ENCODE measurements at places on chromosomes 3 and 15.

DNA sequence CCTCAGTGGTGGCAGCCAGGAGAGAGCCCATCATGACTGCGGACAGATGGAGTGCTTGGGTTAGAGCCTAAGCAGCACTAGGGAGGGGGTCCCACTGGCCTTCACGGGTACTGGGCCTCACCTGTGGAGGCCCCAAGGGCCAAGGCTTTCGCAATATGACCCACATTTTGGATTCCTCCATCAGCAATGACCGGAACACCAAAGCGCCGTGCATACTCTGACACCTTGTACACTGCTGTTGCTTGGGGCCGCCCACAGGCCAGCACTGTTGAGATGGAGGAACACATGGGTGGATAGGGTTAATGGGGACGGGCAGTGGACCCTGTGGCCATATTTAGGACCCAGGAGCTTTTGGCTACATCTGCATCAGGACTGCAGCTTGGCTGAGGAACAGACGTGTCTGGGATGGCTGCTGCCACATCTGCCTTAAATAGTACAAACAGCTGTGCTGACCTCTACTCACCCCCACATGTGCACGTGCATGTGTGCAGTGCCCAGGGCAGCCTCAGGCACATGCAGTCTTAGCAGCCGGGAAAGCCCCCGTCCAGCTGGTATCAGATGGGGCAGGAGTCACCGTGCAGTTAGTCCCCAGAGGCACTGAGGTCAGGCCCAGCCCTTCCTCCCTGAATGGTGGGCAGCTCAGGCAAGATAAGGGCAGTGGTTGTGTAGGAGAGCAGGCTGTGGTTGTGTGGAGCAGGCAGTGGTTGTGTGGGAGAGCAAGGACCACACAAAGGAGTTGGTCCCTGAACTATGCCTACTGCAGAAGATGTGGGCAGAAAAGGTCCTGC lies 3.3 kb downstream of the NDUFAF3 start:
- no peak for DNase-seq

- peak; percentile 50 for DNase-seq
Measured at GRCh38 chr15:89971592-89971997, 29.5 kb upstream of the ZNF710 start.

- no peak for DNase-seq
Measured at GRCh38 chr3:51568996-51569395, 30.5 kb downstream of the RAD54L2 start.

DNA sequence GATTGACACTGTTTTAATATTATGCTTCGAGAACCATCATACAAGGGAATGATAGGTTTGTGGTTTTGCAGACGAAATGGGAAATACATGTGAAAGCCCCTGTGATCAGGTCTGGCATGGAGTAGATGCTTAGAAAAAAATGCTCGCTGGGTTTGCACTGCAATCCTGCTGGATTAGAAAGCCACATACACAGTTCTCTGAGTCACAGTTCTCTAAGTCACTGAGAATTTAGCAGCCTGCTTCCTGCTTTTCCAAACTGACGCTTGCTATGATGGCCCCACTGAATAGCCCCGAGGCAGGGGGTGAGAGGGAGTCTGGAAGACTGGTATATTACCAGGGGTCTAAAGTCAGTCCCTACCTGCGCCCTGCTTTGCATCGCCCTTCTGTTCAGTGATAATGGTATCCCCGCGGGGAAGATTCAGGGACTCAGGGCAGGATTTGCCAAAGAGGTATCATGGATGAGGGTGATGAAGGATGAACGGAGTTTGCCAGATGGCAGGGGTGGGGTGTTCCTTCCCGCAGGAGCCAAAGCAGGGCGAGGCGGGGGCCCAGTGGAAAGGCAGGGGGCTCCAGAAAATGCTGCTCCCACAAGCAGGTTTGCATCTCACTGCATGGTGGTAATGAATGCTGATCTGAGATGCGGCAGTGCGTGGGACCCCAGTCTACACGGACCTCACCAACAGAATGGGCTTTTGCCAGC lies 82.3 kb downstream of the IQSEC1 start:
- DNase-seq, result no peak

- DNase-seq, result no peak
Measured at GRCh38 chr3:120147072-120147871, 53.0 kb upstream of the GSK3B start.

DNA sequence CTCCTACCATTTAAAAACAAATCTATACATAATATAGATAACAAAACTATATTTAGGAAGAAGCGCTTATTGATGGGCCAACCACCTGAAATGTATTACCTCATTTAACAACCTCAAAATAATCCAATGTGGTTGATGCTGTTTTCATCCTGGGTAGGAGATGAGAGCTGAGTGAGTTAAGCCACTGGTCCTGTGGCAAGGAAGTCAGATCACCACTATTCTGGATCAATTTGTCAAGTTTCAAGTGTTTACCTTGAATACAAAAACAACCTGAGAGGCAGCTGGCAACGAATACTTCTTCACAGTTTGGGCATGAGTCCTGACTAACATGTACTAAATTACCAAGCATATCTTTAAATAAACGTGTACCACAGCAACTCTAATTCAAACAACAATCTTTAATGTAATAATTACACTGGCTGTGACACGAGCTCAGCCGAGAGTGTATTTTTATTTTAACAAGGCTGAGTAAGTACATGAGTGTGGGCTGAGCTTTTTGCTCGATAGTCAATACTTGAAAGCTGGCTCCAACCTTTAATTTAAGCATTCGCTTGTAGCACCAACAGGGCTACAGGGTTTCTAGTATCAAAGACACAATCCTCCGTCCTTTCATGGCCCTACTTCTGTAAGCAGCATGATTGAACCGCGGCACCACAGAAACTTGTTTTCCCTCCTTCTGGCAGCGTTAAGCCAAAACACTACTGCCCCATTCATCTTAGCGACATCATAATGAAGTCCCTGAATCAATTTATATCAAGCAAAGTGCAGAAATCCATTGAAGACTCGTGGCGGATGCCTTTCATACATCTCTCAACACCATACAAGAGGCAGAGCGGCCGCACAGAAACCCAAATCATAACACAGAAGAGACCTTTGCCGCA lies 93.8 kb upstream of the ICE2 start:
- peak; percentile 28 for DNase-seq

- no peak for DNase-seq
Measured at GRCh38 chr3:159232966-159233365, 431.1 kb downstream of the MFSD1 start.

GRCh38 chr3:124758851-124759635 lies 28.8 kb downstream of the UMPS start:
- no peak for DNase-seq

Data from SHP77 (cell line).